ENCODE measurements at places on chromosomes 4 and X.
A peak's percentile ranks its signal among the peaks of the same experiment; 100 is the strongest.

- DNase-seq = no peak
Observed at GRCh38 chrX:16240231-16240905, 73.1 kb downstream of the MAGEB17 start.

DNA sequence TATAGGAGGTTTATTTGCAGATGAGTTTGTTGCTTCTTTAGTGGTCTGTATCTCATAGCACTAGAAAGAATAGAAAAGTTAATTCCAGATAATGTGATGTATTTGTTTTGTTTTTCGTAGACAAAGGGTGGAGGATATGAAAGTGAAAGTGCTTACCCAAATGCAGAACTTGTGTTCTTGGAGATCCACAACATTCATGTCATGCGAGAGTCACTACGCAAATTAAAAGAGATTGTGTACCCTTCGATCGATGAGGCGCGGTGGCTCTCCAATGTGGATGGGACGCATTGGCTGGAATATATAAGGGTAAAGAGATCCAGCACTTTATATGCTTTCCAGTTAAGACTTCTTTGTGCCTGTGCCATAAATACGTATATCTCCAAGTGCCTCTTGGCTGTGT is 43.3 kb downstream of the MTMR1 start:
- DNase-seq = peak; percentile 9

GRCh38 chr4:43379016-43379415 is 486.5 kb downstream of the GRXCR1 start:
- DNase-seq = no peak

GRCh38 chrX:13825178-13825762 is 8.4 kb upstream of the GPM6B start:
- DNase-seq = no peak

DNA sequence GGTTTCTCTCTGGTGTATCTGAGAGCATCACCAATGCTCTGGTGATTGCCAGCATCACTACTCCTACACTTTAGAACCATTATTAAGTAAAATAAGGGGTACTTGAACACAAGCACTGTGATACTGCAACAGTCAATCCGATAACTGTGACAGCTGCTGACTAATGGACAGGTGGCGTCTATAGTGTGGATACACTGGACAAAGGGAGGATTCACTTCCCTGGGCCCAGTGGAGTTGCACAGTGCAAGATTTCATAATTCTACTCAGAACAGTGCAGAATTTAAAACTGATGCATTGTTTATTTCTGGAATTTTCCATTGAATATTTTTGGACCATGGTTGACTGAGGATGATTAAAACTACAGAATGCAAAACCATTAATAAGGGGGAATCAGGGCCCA is 97.8 kb downstream of the SHROOM3 start:
- DNase-seq = no peak

DNA sequence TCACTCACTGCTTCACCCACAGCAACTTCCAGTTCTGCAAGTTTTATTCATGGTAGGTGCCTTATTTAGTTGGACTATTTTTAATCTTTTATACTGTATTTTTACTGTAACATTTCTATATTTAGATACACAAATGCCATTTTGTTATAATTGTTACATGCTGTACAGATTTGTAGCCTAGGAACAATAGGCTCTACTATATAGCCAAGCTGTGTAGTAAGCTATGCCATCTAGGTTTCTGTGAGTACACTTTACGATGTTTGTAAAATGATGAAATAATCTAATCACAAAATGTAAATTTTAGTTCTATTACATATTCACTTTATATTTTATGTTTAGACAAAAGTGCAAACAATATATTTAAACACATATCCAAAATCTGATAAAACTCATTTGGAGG is 1187.8 kb downstream of the TECRL start:
- no peak for DNase-seq

DNA sequence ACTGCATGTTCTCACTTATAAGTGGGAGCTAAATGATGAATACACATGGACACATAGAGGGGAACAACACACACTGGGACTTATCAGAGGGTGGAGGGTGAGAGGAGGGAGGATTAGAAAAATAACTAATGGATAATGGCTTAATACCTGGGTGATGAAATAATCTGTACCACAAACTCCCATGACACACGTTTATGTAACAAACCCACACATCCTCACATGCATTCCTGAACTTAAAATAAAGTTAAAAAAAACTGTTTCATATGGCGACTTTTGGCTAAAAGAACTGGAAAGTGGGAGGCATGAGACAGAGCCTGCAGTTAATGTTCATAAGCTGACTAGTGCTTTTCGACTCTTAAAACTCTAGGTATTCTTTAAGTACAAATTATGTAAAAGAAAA is 98.9 kb upstream of the NPFFR2 start:
- no peak for DNase-seq

- DNase-seq = peak; percentile 50
Observed at GRCh38 chr4:52052475-52052780, 1.3 kb downstream of the SPATA18 start.

GRCh38 chrX:155819966-155820491 is 61.1 kb upstream of the VAMP7 start:
- no peak for DNase-seq

GRCh38 chrX:136879001-136879687 is 1.4 kb downstream of the RBMX start:
- no peak for DNase-seq
